Fibroblast of skin of right biceps (primary cell): ENCODE measurements at places on chromosomes 6 and 20.
A peak's percentile ranks its signal among the peaks of the same experiment; 100 is the strongest.

DNA sequence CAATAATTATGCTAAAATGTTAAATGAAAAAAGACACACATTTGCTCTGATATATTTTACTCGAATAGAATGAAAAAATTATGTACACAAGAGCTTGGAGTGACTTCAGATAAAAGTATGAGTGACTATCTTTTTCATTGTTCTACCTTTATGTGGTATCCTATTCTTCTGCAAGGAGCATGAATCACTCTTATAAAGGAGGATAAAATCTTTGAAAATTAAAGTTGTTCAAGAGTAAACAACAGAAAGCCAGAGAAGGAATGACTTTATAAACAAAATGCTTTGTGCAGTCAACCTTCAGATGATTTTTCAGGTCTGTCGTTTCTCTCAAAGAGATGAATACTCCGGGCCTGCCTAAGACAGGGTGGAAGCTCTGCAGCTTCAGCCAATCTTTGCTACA is 215.3 kb downstream of the FOXA2 start:
- no peak for DNase-seq

DNA sequence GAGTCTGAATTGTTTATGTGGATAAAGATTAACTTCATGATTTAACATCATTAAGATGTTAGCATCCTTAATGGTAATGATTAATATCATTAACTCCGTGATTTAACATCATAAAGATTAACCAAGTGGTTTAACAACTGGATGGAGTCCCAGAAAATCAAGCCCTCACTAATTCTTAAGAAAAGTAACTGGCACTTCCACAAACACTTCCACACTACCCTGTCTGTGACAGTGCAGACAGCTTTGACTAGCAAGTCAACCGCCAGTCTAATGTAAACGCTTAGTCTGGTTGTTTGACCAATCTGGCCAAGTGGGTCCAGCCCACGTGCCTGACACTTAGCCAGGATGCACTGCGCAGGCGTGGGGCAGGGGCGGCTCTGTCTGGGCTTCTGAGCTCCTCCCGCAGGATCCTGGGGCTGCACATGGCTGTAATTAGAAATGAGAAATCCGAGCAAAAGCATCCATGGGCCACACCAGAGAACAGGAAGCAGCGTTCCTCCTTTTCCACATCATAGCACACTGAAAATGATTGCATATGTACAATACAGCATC is 424.2 kb downstream of the FOXA2 start:
- DNase-seq = peak; percentile 8

GRCh38 chr6:20631549-20631924 is 97.3 kb downstream of the CDKAL1 start:
- no peak for DNase-seq

DNA sequence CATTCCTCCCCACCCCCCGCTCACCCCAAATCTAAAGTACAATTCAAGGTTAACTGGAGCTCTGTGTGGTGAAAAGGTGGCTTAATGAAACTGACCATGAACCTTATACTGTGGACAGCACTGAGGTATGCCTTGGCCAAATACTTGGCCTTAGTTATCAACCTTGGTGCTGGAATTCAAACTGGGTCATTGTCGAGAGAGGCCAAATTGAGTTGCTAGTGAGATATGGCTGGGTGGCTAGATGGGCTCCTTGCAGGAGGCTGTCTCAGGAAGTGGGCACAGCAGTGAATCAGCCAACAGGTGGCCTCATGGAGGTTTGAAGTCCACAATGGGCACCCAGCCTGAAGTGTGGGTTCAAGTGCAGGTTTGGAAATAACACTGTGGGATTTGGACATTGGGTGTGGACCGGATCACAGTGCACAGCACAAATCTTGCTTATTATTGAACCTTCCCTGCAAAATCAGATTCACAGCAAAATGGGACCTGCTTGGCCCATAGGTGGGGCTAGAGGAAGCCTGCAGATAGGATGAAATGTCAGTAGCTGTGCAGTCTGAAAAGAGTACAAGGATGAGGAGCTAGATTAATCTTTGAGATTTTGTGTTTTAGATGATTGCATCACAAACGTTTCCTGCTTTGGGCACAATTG is 5.6 kb upstream of the BTBD3 start:
- DNase-seq = peak; percentile 8

DNA sequence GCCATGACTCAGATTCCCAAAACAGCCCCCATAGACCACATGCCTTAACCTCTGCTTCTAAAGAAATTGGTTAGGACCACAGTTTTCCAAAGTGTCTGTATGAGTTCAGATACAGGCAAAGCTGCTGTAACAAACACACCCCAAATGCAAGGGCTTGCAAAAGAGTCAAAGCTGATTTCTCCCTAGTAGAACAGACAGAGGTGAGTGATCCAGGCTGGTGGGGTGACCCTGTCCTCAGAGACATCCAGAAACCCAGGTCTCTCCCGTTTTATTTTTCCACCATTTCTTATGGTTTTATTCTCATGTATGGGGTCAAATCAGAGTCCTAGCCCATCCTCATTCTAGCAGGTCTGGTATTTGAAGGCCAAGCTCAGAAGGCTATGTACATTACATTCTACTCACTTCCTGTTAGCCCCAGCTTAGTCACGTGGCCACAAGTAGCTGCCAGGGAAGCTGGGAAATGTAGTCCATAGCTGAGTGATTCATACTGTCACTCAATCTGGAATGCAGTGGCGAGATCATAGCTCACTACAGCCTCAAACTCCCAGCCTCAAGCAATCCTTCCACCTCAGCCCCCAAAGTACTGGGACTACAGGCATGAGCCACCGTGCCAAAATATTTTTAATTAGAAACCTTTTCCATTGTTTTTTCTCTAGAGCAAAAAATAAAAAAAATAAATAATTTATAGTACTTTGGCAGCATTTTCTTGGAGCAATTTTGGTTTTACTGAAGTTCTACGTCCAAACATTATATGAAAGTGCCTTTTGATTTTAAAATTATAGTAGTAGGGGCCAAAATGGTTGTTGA is 175.2 kb downstream of the ZMYND8 start:
- DNase-seq = peak; percentile 88

DNA sequence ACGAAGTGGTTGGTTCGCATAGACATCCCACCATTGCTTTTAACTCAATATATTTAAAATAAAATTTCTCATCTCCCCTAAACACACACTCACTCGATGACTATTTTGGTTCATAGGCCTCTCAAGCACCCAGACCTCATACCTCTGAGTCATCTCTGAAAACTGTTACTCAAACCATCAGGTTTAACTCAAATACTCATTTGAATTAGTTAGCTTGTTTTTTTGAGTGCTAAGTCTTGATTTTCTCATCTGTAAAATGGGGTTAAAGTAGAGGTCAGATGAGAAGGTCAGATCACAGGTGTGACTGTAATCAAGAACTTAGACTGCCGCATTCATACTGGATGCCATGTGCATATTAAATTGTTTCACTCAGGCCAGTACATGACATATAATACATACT is 243.9 kb upstream of the TENT5A start:
- peak; percentile 93 for DNase-seq

DNA sequence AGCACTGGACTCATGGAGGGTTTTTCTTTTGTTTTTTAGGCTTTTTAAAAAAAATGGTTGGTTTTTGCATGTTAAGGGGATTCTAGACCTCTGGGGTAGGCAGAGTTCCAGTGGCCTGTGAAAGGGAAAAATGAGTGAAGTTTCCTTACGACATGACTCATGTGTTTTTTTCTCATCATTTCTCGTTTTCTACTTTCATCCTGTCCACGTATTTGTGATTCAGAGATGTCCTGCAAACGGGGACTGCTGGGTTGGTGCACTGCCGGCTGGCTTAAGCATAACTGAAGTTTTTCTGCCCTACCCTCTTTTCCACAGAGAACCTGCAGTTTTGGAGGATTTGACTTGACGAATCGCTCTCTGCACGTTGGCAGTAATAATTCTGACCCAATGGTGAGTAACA is 182.3 kb downstream of the SASH1 start:
- DNase-seq = peak; percentile 91
